ENCODE measurements at places on chromosomes 13 and 19. TPM values are rescaled to one million over a fixed set of nuclear protein-coding genes. Genes with fewer than 3 reads are reported as not detected.

Gene CEACAM19
- total RNA-seq = 1.3 TPM

Gene KRTDAP
- total RNA-seq = not detected

Gene TEKTIP1
- not detected for total RNA-seq

Gene FXYD5
- total RNA-seq = 53.2 TPM

Gene NLRP4
- not detected for total RNA-seq

Gene ZNF93
- total RNA-seq = 10.2 TPM

Gene SYCN
- total RNA-seq = not detected

Gene MCEMP1
- total RNA-seq = not detected

Gene PABPC3
- 0.12 TPM for total RNA-seq

Gene U2AF1L4
- total RNA-seq = 6.8 TPM

Gene RASIP1
- total RNA-seq = 0.32 TPM

Gene RYR1
- total RNA-seq = under 0.01 TPM

Gene ZNF610
- 2.6 TPM for total RNA-seq

Gene C5AR1
- 0.49 TPM for total RNA-seq

Gene CCDC122
- total RNA-seq = 5.5 TPM

Gene GPR12
- not detected for total RNA-seq

Gene DZIP1
- total RNA-seq = 49.5 TPM

Gene KLK3
- not detected for total RNA-seq

Gene ODAD3
- 0.36 TPM for total RNA-seq

Gene CLEC17A
- total RNA-seq = not detected

Gene LILRA1
- total RNA-seq = not detected

Gene FCER2
- not detected for total RNA-seq

Gene PRODH2
- total RNA-seq = not detected

Gene ZNF723
- not detected for total RNA-seq

Gene RBM42
- total RNA-seq = 46.0 TPM

Gene RASAL3
- not detected for total RNA-seq

Gene ZFP14
- 2.4 TPM for total RNA-seq

Gene RGS9BP
- 0.81 TPM for total RNA-seq

Gene SMIM44
- total RNA-seq = not detected

Gene ATP12A
- 0.12 TPM for total RNA-seq

Gene DPF1
- 2.3 TPM for total RNA-seq

Gene ZNF568
- 16.5 TPM for total RNA-seq

Gene ZNF534
- not detected for total RNA-seq

Gene STOML3
- total RNA-seq = not detected

Gene KLK15
- not detected for total RNA-seq

Gene IL4I1
- total RNA-seq = 0.24 TPM

Gene MBD3L3
- not detected for total RNA-seq

Gene ASF1B
- total RNA-seq = 2.2 TPM

Gene KCTD4
- total RNA-seq = 4.6 TPM

Gene RBM26
- total RNA-seq = 40.4 TPM

Gene PEAK3
- total RNA-seq = under 0.01 TPM

Gene SLITRK5
- total RNA-seq = under 0.01 TPM

Gene COG3
- total RNA-seq = 56.8 TPM

Gene PSPN
- total RNA-seq = 2.9 TPM

Gene GJA3
- total RNA-seq = 0.16 TPM

Gene PCDH20
- 1.5 TPM for total RNA-seq

Gene PLK5
- under 0.01 TPM for total RNA-seq

Gene IL12RB1
- total RNA-seq = 1.6 TPM

Gene TMEM221
- total RNA-seq = 0.12 TPM

Gene JSRP1
- total RNA-seq = not detected

Gene NANOS3
- 0.49 TPM for total RNA-seq

Gene S1PR4
- not detected for total RNA-seq

Gene ZNF235
- 7.5 TPM for total RNA-seq
